Mucosa of descending colon (tissue), 3 donors: ENCODE measurements at places on chromosomes 6 and 20. TPM values are rescaled to one million over a fixed set of nuclear protein-coding genes. Genes with fewer than 3 reads are reported as not detected.

- no peak for DNase-seq
Measured at GRCh38 chr20:47749339-47749738, 35.9 kb downstream of the SULF2 start.

DNA sequence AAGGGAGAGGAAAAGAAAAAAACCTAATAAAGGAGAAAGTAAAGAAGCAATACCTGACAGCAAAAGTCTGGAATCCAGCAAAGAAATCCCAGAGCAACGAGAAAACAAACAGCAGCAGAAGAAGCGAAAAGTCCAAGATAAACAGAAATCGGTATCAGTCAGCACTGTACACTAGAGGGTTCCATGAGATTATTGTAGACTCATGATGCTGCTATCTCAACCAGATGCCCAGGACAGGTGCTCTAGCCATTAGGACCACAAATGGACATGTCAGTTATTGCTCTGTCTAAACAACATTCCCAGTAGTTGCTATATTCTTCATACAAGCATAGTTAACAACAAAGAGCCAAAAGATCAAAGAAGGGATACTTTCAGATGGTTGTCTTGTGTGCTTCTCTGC, 70.8 kb upstream of the RNF146 start:
- no peak for DNase-seq

The TBXT gene
- total RNA-seq, result not detected

- DNase-seq, result no peak
Measured at GRCh38 chr6:5163247-5163646, 78.1 kb downstream of the PPP1R3G start.

DNA sequence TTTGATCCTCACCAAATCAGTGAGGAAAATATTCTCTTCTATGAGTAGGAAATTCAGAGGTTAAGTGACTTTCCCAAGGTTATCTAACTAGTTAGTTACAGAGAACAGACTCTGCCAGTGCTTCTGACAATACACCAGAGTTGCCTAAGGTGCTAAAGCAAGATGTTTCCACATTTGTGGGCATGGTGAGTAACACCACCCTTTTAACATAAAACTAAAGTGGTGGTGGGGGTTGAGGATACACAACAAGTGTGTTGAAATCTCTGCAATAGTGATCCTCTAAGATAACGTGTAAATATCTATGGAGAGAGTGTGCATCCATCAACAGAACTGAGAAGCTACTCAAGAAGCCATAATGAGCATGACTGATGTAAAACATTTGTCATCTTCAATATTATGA, 11.7 kb downstream of the VNN2 start:
- no peak for DNase-seq

GRCh38 chr6:43723737-43724295, 36.2 kb upstream of the MRPS18A start:
- peak; percentile 83 for DNase-seq

GRCh38 chr6:14269436-14269835, 151.9 kb downstream of the CD83 start:
- DNase-seq, result no peak

The FAM184A gene
- 0.60 TPM for total RNA-seq

DNA sequence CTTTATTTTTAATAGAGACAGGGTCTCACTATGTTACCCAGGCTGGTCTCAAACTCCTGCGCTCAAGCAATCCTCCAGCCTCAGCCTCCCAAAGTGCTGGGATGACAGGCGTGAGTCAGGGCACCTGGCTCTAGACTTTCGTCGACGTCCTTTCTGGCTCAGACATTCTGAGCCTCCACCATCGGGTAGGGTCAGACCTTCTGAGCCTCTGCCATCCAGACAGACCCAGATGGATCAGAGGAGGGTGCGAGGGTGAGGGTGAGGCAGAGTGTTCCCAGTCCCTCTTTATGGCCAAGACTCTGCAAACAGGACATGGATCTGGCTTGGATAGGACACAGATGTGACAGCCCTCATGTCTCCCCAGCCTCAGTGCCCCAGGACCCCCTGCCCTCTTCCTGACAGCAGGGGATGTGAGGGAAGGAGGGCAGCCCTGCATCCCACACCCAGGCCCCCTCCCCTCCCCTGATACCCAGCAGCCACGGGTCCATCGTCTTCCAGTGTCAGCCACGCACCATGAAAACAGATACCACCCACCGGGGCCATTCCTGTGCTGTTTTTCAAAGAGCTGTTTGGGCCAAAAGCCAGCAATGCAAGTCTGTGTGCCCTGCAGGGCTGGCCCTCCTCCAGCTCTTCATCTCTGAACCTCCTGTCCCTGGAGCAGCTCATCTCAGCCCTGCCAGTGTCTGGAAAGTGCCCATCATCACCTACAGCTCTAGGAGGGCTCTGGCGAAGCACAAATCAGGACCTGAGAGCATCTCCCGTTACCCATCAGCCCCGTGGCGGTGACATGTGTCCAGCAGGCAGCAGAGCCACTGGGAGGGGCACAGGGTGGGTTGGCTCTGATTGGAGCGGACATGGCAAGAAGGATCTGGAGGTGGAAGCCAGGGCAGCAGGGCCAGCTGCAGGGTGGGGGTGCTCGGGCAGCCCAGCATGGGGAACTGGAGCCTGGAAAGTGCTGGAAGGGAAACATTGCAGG, 208.4 kb downstream of the PREX1 start:
- DNase-seq, result peak; percentile 19

GRCh38 chr6:6220718-6221117, 99.7 kb downstream of the F13A1 start:
- no peak for DNase-seq

DNA sequence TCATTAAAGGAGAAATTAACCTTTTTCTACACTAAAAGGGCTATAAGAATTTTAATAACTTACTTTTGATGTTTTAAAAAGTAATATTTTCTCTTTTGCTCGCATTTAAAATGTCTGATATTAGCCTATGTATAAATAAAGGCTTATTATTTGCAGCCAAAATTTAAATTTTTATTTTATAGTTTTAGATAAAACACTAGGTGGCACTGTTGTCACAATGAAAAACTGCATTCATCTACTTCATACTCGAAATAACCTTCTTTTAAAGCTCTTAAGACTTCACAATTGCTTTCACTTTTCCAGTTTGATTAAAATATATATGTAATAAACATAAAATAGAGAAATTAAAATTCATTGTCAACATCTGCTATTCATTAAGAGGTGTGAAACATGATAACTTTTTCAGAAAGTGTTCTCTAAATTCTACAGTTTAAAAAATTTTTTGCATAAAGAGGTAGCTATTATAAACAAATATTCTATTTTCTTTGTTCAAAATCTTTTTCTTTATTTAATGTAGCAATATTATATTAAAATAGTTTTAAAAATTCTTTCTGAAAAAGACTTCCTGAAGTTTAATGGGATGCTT, 78.8 kb upstream of the DEFB112 start:
- no peak for DNase-seq

The SYNDIG1 gene
- total RNA-seq, result 0.35 TPM

DNA sequence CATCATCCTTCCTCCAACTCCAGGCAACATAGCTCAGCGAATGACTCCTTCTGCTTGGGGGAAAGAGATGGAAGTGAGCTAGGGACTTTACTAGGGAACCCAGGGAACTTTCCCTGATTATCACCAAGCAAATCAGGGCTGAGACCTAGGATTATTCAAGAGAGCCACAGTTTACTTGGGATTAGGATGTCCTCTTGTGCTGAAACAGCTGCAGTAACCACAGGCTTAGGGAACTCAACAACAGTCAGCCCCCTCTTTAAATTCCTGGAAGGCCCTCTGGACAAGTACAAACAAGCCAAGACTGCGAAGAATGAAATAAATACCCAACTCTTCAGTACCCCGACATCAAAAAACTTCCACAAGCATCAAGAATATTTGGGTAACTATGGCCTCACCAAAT, 700.9 kb downstream of the COL12A1 start:
- no peak for DNase-seq

DNA sequence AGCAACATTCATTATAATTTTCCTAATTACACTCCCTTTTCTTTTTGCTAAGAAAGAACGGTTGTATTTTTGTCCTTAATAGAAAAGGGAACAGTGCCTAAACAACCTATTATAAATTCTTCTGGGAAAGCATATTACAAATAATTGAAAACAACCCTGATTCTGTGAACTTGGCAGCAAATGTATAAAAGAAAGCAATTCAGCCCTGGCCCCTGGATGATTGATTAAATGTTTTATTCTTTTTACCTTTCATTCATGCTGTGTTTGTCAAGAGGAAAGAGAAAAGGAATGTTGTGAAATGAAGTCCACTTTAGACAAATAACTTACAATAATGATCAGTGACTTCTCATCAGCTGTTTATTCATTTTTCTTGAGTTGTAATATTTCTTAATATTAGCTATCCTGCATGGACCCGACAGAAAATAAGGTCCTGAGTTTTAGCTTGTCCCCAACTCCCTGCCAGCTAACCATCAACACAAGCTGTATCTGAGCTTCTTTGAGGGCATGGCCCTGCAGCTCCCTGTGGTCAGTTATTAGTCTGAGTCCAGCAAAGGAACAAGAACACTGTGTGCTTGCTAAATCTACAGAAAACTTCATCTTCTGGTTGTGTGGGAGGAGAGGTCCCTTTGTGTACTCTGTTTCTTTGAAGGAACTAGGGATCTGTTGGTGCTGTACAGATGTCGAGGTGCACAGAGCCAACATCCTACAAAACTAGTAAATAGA, 248.2 kb downstream of the LAMA2 start:
- DNase-seq, result no peak

DNA sequence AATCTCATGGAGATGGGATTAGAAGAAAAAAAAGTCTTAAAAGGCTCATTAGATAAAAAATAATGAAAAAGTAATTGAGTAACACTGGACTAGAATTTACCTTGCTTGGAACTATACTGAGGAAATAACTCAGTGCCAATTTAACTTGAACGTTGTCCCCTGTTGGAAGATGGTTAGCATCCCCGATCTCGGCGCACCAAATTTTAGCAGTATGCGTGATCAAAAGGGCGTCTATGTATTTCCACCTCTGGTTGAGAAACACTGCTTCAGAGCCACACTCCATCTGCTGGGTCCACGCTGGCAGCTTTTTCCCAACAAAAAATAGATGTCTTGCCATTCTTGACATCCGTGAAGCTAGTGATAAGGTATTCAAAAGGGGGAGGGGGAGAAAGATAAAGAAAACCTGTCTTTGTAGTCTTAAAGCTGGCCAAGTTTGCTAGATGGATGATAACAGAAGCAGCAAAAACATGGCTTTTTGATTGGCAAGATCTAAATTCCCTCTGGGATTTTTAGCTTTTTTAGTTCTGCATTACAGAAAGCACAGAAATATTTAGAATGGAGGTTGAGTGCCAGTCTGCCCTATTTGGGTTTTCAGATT, 6.4 kb downstream of the HINT3 start:
- no peak for DNase-seq

The CGA gene
- total RNA-seq, result not detected

DNA sequence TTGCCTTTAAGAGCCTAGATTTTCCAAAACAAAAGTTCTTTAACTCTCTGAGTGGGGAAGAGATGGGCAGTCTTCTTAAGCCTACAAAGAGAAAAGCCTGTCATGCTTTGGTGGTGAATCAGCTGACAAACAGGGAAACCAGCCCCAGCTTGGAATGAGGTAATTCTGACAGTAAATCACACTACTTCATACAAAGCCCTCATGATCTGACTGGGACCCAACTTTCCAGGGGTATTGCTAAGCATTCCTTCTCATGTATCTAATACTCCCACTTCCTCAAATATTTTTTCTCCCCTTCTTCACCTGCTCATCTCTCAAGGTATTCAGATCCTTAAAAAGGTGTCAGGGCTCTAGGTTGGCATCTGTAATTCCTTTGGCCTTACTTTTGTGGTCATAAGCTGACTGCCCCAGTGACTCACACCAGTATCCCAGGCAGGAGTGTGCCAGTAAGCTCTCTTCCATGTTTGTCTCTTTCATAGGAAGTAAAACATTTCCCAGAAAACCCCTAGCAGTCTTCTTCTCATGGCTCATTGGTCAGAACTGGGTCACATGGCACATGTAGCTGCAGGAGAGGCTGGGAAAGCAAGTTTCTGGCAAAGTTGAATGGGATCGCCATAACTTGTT, 15.0 kb upstream of the TBC1D22B start:
- no peak for DNase-seq

GRCh38 chr6:101544286-101544685, 150.8 kb downstream of the GRIK2 start:
- no peak for DNase-seq
